WTC11 (cell line): ENCODE measurements at places on chromosomes 4 and X. TPM values are rescaled to one million over a fixed set of nuclear protein-coding genes. Genes with fewer than 3 reads are reported as not detected.

GRCh38 chr4:70619778-70620177, 8.8 kb upstream of the ENAM start:
- H3K36me3 ChIP-seq, result no peaks in the 10 kb centered on the region
- H3K27ac ChIP-seq, result no peak overlapping the region
- no peaks in the 10 kb centered on the region for H3K4me1 ChIP-seq
- no peaks in the 10 kb centered on the region for H3K27me3 ChIP-seq
- H3K4me3 ChIP-seq, result no peak overlapping the region
- DNase-seq, result no peak

The F8A2 gene
- not detected in 3 replicates for total RNA-seq

The EGF gene
- total RNA-seq, result 2.5 to 2.6 TPM (median 2.5 TPM) in 3 replicates

The FRG2 gene
- not detected in 3 replicates for total RNA-seq
